ENCODE measurements at places on chromosomes 3 and 15. TPM values are rescaled to one million over a fixed set of nuclear protein-coding genes. Genes with fewer than 3 reads are reported as not detected.

The FYTTD1 gene
- total RNA-seq: 32.3 TPM

The NEK10 gene
- 1.1 TPM for total RNA-seq

The FBXW12 gene
- total RNA-seq: not detected

The CCR8 gene
- not detected for total RNA-seq

The PATL2 gene
- total RNA-seq: not detected
